ENCODE measurements at places on chromosomes 7 and 10.

DNA sequence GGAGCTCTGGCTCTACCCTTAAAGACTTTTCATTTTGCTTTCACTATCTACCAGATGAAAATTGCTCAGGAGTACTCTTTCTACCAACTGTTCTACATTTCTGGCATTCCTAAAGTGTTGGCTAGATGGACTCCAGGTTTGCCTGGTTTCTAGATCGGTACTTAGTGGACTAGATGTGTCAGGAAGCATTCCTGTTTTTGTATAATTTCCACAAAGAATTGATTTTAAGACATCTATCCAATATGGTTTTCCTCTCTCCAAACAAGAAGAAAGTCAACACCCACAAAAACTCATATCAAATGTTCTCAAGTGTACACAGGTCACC, 157.7 kb downstream of the CHRM2 start:
- DNase-seq: peak; percentile 3

DNA sequence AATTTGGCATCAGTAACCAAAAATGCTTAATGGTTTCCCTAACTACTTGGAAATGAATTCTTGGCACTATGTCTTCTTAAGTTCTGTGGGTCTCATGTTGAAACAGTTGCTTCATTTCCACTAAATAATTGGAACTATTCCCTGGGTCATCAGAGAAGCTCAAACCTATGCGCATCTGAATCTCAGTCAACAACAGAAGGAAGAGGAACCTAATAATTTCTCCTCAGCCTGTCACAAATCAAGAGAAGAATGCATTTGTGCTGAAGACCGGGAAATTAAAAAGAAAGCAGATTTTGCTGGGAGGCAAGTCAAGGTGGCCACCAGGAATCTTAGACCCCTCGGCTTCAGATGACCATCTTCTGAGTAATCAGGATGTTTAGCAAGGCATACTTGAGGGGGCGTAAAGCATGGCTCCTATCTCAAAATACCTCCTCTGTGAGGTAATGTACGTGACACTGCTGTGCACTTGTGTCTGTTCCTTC, 41.4 kb downstream of the TOMM7 start:
- DNase-seq: peak; percentile 84

GRCh38 chr7:66333443-66333842, 128.3 kb downstream of the TPST1 start:
- DNase-seq: no peak

DNA sequence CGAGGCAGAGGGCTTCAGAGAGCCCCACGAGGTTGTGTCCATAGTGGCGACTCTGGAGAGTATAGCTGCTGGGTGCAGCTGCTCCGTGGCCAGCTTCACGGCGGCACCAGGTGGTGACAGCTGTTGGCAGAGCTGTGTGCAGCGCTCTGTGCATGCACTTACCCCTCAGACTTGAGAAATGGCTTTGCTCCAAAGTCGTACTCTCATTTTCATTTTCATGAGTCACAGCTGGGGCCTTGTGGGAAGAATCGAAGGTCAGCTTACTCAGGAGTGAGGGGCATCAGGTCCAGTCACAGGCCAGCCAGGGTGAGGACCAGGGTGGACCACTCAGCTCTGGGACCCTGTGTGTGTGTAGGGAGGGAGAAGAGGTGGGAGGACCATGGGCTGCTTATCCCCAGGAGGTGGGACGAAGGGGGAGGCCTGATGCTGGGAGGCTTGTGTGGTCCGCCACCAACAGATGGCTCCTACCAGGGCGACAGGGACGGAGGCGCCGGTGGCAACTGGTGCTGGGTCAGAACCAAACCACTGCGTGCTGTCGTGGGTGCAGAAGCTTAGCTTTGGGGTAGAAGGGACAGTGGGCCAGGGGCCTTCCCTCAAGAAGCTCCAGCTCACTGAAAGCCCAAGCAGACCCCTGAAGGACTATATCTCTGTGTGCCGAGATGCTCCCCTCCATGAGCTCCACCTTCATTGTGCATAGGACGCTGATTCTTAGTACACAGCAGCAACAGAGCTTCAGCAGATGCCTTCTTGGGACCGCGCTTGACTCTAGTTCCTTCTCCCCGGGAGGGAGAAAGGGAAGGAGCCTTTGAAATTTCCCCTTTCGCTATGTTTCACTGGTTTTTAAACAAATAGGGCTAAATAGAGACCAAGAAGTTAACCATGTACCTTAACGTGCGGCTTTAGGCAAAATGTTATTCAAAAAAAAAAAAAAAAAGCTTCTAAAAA, 225.0 kb downstream of the CELF2 start:
- no peak for DNase-seq

DNA sequence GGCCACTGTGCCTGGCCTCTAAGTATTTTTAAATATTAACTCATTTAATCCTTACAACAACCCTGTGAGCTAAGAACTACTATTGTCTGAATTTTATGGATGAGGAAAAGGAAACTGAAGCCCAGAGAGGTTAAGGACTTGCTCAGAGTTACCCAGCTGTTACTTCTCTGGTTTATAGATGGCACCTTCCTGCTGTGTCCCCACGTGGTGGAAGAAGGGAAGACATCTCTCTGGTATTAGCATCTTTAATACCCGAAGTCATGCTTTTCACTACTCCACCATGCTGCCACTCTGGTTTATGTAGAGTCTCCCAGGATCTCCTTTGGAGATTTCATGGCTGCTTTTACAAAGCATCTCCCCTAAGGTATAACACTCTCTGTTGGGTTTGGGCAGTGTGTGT, 105.5 kb upstream of the MKLN1 start:
- no peak for DNase-seq

DNA sequence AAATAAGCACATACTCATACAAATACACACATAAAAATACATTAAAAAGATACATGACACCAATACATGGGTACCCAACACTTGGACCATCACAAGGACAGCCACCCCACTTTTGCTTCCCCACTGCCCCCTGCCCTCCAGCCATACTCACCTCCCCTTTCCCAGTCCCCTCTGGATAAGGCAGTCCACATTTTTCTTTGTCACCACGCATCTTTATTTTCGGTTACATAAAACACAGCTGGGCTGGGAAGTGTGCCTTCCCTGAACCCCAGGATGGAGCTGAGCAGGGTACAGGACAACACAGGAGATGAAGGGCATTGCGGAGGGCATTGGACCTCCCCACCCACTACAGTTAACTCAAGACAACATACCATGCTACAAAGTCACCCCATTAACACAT, 1.1 kb upstream of the HOXA3 start:
- DNase-seq: no peak

DNA sequence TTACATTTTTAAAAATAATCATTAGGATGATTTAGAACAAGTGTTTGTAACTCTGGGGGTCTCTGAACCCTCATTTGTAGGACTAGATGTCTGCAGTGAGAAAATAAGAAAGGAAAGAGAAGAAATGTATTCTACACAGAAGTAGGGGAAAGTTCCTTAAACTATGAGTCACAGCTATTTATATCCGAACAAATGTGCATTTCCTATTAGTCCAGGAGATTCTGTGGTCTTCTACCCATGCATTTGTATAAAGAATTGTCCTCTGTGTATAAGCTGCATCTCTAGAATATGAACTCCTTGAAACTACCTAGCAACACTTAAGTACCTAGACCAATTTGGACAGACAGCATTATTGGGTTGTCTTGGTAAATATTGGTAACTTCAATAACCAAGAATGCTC, 15.9 kb upstream of the CD36 start:
- DNase-seq: peak; percentile 18

DNA sequence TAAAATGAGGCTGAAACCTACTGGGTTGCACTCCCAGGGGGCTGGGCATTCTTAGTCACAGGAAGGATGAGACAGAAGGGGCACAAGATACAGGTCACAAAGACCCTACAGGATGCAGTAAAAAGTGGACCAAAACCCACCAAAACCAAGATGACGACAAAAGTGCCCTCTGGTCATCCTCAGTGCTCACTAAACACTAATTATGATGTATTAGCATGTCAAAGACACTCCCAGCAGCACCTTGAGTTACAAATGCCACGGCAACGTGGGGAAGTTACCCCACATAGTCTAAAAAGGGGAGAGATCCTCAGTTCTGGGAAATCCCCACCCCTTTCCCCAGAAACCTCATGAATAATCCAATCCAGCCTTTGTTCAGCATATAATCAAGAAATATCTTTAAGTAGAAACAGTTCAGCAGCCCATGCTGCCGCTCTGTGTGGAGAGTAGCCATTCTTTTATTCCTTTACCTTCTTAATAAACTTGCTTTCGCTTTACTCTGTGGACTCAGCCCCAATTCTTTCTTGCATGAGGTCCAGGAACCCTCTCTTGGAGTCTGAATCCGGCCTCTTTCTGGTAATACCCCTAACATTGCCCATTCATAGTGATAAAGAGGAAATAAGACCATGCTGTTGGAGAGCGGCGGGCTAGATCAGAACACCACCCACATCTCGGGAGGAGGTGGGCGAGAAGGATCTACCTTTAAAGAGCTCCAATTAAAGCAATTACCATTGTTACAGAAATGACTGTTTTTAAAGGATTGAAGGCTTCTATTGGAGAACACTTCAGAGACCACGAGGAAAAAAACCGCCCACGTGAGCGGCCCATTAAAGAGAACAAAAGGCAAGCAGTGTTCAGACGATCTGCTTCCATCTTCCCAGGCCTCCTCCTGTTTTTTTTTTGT, 170.9 kb downstream of the USP6NL start:
- no peak for DNase-seq

GRCh38 chr7:14637968-14638367, 264.6 kb downstream of the DGKB start:
- DNase-seq: no peak

GRCh38 chr7:27204851-27205322, 5.0 kb upstream of the HOXA13 start:
- peak; percentile 44 for DNase-seq

GRCh38 chr10:79898597-79899325, 50.1 kb downstream of the SFTPD start:
- DNase-seq: peak; percentile 1

DNA sequence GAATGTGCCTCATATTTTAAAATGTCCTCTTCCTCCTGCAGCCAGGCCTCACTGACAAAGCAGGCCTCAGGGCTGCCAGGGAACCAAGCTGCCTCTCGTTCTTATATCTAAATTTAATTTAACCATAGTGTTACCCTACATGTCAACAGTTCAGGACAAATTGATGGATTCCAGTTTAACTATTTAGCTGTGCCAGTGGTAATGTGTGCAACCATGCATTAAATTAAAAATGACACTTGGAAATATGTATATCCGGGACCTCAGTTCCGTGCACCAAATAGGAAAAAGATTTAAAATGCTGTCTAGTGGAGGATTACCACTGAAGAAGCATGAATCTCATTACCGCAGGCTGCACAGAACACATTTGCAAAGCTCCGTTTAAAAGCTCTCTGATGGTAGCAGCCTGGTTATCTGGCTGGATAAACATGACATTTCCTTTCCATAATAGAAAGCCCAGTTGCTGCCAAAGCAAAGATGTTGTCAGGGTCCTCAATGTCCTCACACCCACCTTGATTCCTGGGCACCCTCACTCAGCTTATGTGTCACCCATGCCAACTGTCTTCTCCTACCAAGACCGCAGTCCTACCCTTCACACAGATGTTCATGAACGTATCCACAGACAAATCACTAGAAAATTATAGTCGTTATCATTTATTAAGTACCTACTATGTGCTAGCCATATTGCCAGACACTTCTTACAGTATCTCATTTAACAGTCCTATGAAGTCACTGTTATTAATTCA, 73.3 kb upstream of the FRMD4A start:
- DNase-seq: no peak

GRCh38 chr7:123028339-123028738, 32.8 kb upstream of the TAS2R16 start:
- no peak for DNase-seq

- no peak for DNase-seq
Observed at GRCh38 chr10:118687472-118687871, 67.3 kb downstream of the CACUL1 start.

DNA sequence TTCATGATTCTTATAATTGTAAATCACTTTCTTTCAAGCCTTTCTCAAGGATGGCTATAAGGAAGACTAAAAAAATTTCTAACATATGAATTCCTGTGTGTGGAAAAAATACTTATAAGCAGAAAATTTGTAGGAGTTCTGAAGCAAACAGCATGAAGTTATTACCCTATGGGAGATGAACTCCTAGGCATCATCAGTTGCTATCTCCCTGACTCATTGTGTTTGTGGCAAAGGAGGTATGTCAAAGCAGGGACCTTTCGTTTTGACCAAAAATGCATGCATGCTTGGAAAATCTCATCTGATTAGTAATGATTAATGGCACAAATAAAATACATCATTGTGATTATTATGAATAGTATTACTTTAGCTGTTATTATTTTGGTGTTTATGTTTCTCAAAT, 59.4 kb downstream of the CALCR start:
- DNase-seq: no peak

- no peak for DNase-seq
Observed at GRCh38 chr10:46527241-46527811, 29.1 kb downstream of the GPRIN2 start.

DNA sequence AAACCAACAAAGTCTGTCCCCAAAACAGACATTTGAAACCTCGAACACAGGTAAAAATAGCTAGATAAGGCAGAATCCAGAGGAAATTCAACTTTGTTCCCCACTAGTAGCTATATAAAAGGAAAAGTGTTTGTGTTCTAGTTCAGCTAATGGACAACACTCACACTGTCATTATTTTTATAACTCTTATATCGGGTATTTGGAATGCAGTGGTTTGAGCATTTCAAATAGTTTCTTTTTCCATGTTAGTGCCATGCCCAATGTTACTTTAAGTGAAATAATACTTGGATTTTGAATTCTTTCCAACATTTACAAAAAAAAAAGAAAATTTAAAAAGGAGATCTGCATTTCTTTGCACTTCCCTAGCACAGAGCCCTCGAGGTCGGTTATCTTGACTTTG, 213.6 kb downstream of the DOCK4 start:
- DNase-seq: peak; percentile 27
